CD4-positive, alpha-beta T cell treated with Interleukin-12 subunit alpha and Interleukin-12 subunit beta, for 1 hour (primary cell): ENCODE measurements at places on chromosomes 16 and 17.

DNA sequence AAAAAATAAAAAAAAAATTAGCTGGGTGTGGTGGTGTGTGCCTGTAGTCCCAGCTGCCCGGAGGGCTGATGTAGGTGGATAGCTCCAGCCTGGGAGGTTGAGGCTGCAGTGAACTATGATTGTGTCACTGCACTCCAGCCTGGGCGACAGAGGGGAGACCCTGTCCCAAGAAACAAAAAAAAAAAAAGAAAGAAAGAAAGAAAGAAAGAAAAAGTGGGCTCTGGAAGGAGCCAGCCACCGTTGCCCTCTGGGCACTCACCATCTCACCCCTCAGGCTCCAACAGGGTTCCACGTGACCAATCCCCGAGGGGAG lies 87.3 kb upstream of the TOB1 start:
- DNase-seq = no peak

DNA sequence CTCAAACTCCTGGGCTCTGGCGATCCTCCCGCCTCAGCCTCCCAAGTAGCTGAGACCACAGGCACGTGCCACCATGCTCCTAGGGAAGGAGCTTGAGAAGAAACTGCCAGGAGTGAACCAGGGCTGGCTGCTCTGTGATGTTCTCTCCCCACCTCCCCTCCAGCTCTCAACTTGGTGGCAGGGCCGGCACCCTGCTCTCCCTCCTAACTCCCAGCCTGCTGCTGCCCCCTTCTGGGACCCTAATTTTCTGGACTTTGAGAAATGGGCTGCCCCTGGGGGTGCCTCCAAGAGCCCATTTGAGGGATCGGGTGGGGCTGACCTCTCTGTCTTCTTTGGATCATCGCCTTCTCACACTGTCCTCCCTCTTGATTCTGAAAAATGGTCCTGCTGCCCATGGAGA lies 14.9 kb upstream of the STAT3 start:
- DNase-seq = peak; percentile 41

DNA sequence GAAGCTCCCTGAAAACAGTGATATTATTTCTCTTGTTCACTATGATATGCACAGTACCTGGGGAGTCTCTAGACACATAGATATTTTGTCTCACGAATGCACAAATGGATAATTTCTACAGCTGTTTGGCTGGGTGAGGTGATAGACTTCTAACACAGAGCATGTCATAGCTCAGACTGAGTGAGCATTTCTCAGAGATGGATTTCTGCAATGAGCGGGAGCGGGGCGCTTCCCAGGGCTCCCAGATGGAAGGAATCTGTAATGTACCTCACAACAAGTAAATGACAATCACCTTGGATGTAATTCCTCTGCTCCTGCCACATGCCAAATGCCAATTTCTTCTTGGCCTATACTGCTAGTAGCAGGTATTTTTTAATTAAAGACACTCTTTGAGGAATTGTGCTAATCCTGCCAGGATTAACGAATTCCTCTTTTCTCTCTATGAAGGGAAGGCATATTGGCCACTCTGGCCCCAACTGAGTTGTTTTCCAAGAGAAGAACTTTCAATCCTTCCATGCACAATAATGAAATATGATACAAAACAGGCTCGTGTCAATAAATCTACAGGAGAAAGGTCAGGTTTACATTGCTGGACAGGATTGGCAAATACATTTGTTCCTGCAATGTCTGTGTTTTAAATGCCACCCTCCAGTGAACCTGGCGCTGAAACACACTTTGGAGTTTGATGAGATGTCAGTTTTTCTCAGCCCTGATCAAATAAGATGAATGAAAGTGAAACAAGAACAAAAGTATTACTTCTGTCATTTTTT lies 185.3 kb downstream of the CBLN1 start:
- no peak for DNase-seq

DNA sequence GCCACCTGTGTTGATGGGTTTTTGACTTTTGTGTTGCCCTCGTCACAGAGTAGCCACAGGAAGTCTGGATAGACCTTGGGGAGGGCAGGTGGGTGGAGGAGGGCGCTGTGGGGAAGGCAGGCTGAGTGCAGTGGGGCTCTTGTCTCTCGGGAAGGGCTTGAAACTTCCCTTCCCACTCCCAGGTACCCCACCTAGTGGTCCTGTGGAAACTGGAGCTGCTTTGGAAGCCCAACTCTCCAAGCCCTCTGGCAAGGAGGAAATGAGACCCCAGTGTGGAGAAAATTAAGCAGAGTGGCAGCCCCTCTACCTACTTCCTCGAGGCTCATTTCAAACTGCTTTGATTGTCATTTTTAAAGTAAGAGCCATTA lies 9.2 kb downstream of the CA5A start:
- DNase-seq = no peak

DNA sequence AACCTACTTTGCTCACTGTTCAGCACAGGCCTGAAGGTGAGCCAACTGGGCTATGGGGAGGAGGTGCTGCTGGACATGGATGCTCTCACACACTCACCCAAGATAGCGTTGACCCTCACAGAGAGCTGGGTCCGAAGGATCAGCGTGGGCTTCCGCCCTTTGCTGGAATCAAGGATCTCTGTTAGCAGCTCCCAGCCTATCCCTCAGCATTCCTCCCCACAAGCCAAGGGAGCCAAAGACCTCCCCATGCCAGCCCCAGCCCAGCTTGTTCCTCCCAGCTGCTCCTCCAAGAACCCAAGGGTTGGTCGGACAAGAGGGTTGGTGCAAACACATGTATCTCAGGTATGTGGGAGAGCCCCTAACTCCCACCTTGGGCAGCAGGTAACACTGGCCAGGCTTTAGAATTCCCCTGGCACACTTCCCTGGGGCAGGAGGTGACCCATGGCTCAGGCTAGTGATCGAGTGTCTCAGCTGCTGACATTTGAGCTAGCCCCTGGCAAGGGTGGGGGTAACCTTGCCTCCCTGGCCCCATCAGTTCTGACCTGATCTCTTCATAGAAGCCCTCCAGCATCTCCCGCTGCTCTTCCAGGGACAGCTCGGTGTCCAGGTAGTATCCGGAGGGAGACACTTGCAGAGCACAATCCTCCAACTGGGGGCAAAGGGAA lies 8.3 kb downstream of the FHOD1 start:
- DNase-seq = no peak

GRCh38 chr17:50613007-50613992 lies 21.4 kb upstream of the ABCC3 start:
- DNase-seq = no peak
